ENCODE measurements at places on chromosomes 16 and 17.
A peak's percentile ranks its signal among the peaks of the same experiment; 100 is the strongest.

DNA sequence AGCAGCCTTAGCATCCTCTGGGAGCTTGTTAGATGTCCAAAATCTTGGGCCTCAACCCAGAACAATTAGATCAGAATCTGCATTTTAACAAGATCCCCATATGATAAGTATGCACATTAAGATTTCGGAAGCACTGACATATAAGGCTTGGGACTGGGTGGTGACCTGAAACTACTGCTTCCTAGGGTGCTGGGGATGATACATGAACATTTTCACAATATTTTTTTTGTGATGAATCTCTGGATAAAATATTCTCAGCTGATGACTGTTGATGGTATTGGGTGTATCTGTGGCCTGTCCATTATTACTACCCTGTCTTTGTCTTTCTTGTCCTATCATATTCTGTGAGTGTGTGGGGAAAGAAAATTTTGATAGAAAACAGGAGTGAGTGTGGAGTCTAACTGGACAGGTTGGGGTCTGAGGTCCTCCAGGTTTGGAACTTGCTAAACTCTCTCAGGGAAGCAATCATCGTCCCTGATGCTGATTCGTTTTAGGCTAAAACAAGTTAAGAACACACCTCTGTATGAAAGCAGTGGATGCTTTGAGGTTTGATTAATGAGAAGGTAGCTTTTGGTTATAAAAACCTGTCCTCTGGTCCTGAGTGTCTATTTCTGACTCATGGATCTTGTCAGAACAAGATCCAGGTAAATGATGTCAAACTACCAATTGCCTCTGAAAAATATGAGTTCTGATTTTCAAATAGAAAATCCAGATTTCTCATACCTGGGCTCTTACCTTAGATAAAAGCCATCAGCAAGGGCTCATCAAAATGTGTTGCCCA, 23.2 kb downstream of the KRT23 start:
- no peak for DNase-seq

- DNase-seq: no peak
These were observed 477 bp downstream of the CFAP20 start for GRCh38 chr16:58128711-58129096.

GRCh38 chr17:56891751-56892150, 22.1 kb downstream of the TRIM25 start:
- peak; percentile 22 for DNase-seq

DNA sequence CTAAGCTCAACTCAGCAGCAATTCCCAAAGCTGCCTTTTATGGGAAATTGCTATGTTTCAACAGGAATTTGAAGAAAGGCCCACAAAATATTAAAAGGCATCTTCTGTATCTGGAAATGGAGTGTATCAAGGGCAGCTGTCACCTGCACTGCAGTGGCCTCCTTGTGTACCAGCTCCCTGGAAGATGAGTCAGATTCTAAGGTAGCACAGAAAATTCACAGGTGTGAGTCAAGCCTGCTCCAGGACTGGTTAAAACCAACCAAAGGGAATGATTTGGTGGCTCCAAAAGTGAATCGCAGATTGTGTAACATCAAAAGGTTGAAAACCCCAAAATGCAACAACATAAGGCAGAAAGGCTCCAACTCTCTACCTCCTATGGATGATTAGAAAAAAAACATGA, 296.4 kb downstream of the GRIN2A start:
- no peak for DNase-seq

DNA sequence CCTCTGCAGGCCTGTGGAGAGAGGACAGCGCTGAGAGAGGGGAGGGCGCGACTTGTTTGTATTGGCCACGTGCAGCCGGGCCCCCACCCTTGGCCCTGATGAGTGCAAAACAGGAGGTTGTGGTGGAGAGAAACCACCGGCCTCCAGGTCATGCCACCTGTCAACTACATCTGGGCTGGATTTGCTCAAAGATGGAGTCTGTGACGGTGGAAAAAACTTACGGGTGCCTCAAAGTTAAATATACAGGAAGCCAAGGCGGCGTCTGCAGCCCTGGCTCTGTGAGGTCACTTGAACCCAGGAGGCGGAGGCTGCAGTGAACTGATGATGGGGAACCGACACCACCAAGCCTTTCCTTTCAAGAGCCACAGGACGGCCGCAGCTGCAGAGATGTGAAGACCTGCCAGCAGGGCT, 15.7 kb downstream of the C16orf74 start:
- DNase-seq: peak; percentile 37

GRCh38 chr17:72165192-72165866, 44.5 kb downstream of the SOX9 start:
- no peak for DNase-seq

DNA sequence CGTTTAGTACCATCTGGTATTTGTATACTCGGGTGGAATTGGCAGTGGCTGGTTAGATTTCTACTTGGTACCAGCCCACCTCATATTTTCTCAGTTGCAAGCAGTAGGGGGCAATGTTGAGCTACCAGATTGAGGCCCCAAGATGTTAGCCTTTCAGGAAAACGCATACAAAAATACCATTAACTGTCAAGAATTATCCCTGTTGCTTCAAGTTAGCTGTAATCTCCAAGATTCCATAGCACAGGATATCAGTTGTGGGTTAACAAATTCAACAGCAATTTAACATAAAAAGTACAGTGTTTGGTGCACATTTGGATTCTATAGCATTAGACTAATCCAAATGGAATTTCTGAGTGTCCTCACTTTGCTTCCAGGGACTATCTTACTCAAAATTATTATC, 188.2 kb downstream of the FTO start:
- DNase-seq: peak; percentile 4

DNA sequence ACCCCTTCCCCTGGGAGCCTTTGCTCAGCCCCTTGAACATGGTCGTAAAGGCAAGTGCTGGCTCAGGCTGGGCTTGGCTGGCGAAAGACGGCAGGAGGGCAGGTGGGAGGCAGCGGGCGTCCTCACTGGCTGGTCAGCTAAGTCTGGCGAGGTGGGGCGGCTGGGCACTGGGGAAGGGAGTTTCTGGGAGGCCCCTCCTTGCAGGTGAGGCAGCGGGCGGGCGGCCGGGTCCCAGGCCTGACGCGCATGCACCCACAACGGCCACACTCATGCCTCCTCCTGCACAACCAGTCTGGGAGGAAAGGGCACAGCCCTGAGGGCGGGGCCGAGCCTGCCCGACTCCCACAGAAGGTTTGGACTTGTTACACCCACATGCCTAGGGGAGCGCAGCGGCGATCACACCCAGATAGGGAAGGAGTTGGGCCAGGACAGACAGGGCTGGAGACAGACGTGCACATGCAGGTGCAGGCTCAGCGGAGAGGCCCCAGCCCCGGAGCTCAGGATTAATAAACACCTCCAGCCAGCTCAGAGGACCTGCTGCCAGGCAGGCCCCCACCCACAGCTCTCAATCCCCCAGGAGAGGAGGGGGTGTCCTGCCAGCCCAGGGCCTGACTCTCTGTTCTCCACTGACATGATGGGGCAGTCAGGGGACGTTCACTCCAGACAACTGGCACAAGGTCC, at the start of gene EVPL:
EVPL (minus strand) TSS at position 148 of the 681 bp plus-strand sequence; CDS start at position 40, 108 bp downstream.
- no peak for DNase-seq

DNA sequence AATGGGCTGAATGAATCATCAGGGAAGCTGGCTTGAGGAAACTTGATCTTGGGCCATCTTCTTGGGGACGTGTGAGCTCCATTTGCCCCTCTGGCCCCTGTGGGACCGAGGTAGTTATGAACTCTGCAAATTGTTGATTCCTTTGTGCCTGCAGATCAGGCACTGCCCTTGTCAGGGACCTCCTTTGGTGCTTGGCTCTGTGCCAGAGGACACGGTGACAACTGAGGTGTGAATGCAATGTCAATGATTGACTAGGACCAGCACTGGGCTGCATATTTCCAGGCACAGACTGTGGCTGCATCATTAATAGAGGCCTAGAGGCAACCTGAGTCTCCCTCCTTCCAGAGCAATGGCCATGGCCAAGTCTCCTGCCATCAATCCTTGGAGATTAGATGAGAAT, 23.8 kb downstream of the PDILT start:
- DNase-seq: no peak

- no peak for DNase-seq
These were observed 1.3 kb downstream of the MPP3 start for GRCh38 chr17:43831633-43832032.

- peak; percentile 51 for DNase-seq
These were observed at the start of gene YBX2 for GRCh38 chr17:7294614-7295153. TSS of gene YBX2 (minus strand) at chr17:7294639. CDS start at chr17:7294500, 139 bp downstream.

- DNase-seq: no peak
These were observed 92.0 kb downstream of the WSCD1 start for GRCh38 chr17:6162216-6162615.

DNA sequence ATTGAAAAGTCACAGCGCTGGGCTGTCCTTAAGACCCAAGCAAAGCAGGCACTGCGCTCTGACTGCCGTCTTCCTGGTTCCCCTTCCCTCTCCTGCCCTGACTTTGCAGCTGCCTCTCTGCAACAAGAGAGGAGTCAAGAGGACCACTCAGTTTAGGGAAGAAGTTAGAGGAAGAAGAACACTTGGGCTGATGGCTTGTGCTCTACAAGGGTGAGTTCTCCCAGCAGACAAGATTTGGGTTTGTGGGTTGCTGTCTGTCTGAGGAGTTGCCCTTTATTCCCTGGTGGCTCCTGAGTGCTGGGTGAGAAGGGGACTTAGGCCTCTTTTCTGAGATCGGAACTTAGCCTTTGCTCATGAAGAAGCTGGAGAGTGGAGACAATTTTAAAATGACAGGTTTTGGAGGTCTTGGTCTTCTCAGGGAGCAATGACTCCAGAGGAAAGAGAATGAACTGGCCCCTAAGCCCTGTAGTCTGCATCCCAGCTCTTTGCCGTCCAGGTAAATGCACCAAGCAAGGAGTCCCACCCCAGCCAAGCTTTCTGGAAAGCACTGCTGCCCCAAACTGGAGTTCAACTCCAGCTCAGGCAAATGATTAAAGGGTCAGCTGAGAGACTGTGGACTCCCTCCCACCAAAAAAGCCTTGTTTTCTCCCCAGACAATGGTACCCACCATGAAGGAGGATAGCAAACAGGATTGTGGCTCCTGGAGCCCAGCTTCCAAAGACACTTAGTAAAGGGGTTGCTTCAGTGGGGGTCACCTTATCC, 2.7 kb upstream of the HOXB9 start:
- no peak for DNase-seq

DNA sequence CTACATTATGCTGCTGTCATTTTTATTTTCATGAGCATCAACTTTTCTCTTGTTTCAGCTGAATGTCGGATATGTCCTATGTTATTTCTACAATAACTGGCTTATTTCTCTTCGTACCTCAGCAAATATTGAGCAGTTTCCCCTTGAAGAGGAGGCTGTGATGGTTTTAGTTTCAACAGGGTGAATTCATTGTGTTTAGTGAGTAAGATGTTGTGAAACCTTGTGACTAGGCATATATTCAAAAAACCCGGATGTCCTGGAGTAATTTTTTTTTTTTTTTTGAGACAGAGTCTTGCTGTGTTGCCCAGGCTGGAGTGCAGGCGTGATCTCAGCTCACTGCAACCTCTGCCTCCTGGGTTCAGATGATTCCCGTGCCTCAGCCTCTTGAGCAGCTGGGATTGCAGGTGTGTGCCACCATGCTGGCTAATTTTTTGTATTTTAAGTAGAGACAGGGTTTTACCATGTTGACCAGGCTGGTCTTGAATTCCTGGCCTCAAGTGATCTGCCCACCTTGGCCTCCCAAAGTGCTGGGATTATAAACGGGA, 11.1 kb downstream of the CPD start:
- DNase-seq: no peak

DNA sequence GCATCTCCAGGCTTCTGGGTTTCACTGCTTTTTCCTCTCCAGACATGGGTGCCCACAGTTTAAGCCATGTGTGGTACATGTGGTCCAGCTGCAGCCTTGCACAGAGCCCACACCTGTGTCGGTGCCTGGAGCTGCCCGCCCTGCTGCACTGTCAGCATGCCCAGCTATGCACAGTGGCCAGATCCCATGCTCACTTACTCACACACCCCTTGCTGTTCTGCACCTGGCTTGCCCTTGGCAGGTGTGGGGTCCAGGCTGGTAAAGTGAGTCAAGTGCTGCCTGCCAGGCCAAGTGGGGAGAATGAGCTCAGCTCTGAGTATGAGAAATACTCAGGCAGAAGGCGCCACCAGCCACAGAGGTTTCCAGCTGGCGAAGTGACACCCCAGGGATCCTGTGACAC, 739.9 kb downstream of the CDH11 start:
- DNase-seq: no peak

DNA sequence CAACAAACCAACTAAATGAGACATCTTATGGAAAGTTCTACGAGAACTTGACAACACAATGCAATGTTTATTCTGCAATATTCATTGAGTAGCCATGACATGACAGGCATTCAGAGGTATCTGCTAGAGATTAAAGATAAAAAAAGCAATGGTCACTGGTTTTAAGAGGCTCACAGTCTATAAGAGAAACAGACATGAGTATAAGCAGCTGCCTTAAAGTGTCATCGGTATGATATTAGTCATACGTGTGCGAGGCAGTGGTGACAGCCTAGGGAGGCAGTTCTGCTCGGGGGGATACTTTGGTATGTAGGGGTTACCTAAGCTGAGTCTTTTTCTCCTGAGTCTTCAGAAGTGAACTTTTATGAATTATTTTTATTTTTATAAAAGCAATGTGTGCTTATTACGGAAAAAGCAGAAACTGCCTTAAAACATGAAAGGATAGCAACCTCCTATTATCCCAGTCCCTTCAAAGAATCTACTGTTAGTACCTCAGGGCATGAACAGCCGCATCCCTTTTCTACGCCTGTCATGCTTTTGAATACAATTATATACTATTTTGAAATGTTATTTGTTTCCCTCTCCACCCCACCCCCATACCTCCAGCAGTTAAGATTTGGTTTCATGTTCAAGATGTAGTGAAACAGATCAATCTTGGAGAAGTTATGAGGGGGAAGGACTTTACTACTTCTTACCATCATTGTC, 7.7 kb downstream of the ST6GALNAC1 start:
- DNase-seq: no peak

GRCh38 chr17:15311996-15312395, 29.4 kb downstream of the TEKT3 start:
- no peak for DNase-seq

DNA sequence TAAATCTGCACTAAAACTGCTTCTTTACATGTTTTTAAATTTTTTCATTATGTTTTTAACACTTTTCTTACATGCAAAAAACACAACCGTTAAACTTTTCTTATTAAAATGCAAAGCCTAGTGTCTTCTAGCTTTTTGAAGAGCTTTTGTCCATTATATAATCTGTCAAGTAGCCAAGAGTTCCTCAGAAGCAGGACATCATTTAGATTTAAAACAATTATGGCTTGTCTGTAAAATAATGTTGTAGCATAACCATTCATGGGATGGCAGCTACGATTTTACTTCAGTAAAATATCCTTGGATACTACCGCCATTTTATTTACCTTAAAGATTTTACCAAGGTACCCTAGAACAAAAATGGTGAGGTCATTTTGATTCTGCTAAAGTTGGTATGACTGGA, 2.8 kb downstream of the OMG start:
- no peak for DNase-seq

DNA sequence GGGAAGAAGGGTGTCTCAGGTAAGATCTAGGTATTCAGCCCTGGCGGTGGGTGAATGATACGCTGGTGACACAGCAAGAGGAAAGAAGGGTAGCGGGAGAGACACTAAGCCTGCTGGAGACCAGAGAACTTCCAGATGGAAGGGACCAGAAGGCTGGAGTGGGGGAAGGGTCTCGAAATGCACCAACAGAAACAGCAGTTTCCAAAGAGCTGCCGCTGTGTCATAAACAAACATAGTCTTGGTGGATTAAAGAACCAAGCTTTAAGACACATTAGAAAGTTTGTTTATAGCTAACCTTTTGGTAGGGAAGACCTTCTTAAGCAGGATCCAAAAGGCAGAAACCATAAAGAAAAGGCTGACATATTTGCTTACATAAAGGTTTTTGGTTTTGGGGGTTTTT, 20.9 kb downstream of the TRPV3 start:
- no peak for DNase-seq
